SJSA1 (cell line): ENCODE measurements at places on chromosomes 2 and 18. TPM values are rescaled to one million over a fixed set of nuclear protein-coding genes. Genes with fewer than 3 reads are reported as not detected.

- H3K27me3 ChIP-seq = no peaks in the 10 kb centered on the region
- no peak for DNase-seq
- H3K4me1 ChIP-seq = no peaks in the 10 kb centered on the region
- no peak overlapping the region for H3K4me3 ChIP-seq
- H3K36me3 ChIP-seq = no peaks in the 10 kb centered on the region
Measured at GRCh38 chr2:195600778-195601177, 56.2 kb upstream of the SLC39A10 start.

GRCh38 chr2:25814681-25815080, 63.6 kb downstream of the ASXL2 start:
- H3K36me3 ChIP-seq = peaks cover 2% of the 10 kb centered on the region; the same call in 1 of the 2 replicates
- H3K27me3 ChIP-seq = no peaks in the 10 kb centered on the region
- H3K4me3 ChIP-seq = no peak overlapping the region
- no peak for DNase-seq

DNA sequence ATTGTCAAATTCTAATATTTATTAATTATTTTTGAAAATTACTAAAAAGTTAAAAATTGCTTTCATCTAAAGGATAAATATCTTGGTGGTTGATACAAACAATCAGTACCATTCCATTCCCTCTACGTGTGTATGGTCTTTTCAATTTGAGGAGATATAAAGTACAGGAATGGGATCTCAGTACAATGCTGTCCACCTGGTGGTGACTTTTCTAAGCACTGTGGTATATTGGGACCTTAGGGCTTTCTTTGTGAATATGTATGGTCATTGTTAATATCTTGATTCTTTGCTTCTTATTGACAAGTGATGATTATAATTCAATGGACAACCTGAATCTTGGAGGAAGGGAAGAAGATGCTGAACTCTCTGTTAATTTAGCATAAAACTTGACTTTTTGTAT, 83.1 kb downstream of the NBEAL1 start:
- H3K4me1 ChIP-seq = no peaks in the 10 kb centered on the region
- no peak for DNase-seq
- H3K4me3 ChIP-seq = no peak overlapping the region
- no peaks in the 10 kb centered on the region for H3K27me3 ChIP-seq
- H3K27ac ChIP-seq = no peak overlapping the region

Gene RTP5
- total RNA-seq = not detected in 2 replicates

GRCh38 chr2:100425107-100425506, 7.6 kb upstream of the CHST10 start:
- H3K4me3 ChIP-seq = no peak overlapping the region
- H3K4me1 ChIP-seq = no peaks in the 10 kb centered on the region
- H3K27ac ChIP-seq = no peak overlapping the region
- DNase-seq = no peak

DNA sequence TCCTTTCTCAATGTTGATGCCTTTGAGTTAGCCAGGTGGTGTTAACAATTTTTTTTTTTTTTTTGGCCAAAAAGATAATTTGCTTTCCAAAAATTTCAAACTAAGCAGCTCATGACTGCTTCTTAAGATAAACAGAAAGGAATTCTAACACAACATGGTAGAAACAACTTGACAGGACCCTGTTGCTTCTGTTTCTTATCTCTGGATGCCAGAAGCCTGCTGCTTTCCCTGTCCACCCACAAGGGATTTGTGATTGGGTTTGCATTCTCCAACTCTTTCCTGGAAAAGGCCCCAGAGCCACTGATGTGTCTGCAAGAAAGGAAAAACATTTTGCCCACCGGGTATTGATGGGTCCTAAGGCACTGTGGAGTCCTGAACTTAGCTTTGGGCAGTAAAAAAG, 217.2 kb upstream of the PKDCC start:
- peaks cover 4% of the 10 kb centered on the region for H3K27me3 ChIP-seq
- no peaks in the 10 kb centered on the region; the same call in 1 of the 2 replicates for H3K4me1 ChIP-seq
- no peak overlapping the region for H3K27ac ChIP-seq
- no peaks in the 10 kb centered on the region for H3K36me3 ChIP-seq
- no peak for DNase-seq

Gene CROCC2
- total RNA-seq = not detected in 2 replicates

GRCh38 chr2:120598416-120598815, 137.3 kb upstream of the GLI2 start:
- no peak overlapping the region for H3K4me3 ChIP-seq
- no peak overlapping the region for H3K27ac ChIP-seq
- H3K4me1 ChIP-seq = no peaks in the 10 kb centered on the region
- H3K36me3 ChIP-seq = no peaks in the 10 kb centered on the region

- DNase-seq = no peak
- H3K36me3 ChIP-seq = no peaks in the 10 kb centered on the region
- no peak overlapping the region for H3K4me3 ChIP-seq
- no peaks in the 10 kb centered on the region for H3K4me1 ChIP-seq
Measured at GRCh38 chr18:76252139-76252538, 242.9 kb downstream of the ZNF516 start.

Gene DSC3
- total RNA-seq = 13.9 and 20.0 TPM in 2 replicates

- H3K4me3 ChIP-seq = no peak overlapping the region
- 0 out of 2 replicates have a peak, but pooled peaks cover 2% of the 10 kb centered on the region for H3K27me3 ChIP-seq
- no peaks in the 10 kb centered on the region for H3K4me1 ChIP-seq
- no peak overlapping the region for H3K27ac ChIP-seq
- no peak for DNase-seq
Measured at GRCh38 chr2:16680781-16681180, 15.1 kb upstream of the CYRIA start.

DNA sequence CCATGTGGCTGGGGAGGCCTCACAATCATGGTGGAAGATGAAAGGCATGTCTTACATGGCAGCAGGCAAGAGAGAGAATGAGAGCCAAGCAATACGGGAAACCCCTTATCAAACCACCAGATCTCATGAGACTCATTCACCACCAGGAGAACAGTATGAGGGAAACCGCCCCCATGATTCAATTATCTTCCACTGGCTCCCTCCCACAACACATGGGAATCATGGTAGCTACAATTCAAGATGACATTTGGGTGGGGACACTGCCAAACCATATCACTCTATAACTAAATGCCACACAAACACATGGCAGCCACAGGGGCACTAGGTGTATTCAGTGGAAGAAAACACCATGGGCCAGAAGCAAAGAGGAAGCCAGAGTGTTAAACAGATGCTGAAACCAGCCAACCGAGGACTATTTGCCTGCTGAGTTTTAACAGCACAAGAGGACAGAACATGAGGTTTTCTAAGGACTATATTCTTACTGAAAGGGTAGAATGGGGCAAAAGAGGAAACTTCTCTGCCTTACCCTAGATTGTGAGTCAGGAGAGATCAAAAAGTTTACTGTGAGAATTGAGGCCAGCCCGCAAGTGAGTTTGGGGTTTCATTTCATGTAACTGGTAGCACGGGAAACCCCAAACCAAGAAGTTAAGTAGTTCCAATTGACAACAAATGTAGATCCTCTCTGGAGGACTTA, 49.2 kb downstream of the SIGLEC15 start:
- no peaks in the 10 kb centered on the region for H3K27me3 ChIP-seq
- DNase-seq = no peak
- H3K27ac ChIP-seq = no peak overlapping the region
- peaks cover 72% of the 10 kb centered on the region for H3K36me3 ChIP-seq
- H3K4me3 ChIP-seq = no peak overlapping the region

DNA sequence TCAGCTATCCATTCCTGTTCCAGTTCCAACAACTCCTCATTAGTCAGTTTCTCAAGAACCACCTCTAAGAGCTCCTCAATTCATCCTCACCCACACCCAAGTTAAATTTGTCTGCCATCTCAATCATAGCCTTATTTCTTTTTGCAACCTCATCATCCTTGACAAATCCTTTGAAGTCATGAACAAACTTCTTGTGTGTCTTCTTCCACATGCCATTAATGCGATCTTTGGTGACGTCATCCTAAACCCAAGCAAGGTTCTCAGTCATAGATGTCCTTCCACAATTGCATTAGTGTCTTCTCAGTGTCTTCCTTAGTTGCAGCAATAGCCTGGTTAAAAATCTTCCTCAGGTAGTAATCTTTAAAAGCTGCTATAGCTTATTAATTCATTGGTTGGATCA, 71.2 kb upstream of the FSIP2 start:
- no peaks in the 10 kb centered on the region for H3K36me3 ChIP-seq
- H3K4me1 ChIP-seq = no peaks in the 10 kb centered on the region
- no peak overlapping the region for H3K4me3 ChIP-seq
- DNase-seq = no peak
- no peaks in the 10 kb centered on the region for H3K27me3 ChIP-seq
- H3K27ac ChIP-seq = no peak overlapping the region

DNA sequence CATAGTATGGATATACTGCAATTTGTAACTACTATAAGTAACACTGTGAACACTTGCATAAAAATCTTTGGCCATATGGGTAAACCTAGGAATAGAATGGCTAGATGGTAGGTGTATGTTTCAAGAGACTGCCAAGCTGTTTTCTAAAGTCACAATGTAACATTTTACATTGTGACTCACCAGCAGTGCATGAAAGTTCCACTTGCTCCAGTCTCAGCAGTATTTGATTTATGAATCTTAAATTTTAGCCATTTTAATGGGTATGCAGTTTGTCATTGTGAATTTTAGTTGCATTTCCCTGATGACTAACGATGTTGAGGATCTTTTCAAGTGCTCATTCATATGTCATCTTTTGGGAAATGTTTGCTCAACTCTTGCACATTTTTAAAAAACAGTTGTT, 86.1 kb downstream of the FARSB start:
- H3K4me3 ChIP-seq = no peak overlapping the region
- no peaks in the 10 kb centered on the region for H3K27me3 ChIP-seq
- DNase-seq = no peak
- peaks cover 17% of the 10 kb centered on the region for H3K4me1 ChIP-seq

DNA sequence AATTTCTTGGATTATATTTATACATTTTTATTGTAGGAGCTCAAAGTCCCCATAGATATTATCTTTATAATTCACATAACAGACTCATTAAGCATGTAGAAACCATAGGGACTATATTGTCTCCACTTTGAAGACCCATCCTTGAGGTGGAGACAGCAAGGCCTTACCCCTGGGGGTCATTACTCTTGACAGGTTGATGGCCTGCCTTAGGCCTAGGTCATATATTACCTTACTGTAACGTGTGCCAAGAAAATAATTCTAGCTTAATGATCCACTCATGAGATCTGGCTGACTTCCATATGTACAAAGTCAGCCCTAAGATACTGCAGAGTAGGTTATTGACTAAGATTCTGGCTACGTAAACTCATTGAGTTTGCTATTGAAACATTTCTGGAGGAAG, 65.4 kb upstream of the GLS start:
- DNase-seq = no peak
- H3K4me3 ChIP-seq = no peak overlapping the region
- no peaks in the 10 kb centered on the region for H3K27me3 ChIP-seq
- H3K4me1 ChIP-seq = peaks cover 20% of the 10 kb centered on the region
- no peak overlapping the region for H3K27ac ChIP-seq

DNA sequence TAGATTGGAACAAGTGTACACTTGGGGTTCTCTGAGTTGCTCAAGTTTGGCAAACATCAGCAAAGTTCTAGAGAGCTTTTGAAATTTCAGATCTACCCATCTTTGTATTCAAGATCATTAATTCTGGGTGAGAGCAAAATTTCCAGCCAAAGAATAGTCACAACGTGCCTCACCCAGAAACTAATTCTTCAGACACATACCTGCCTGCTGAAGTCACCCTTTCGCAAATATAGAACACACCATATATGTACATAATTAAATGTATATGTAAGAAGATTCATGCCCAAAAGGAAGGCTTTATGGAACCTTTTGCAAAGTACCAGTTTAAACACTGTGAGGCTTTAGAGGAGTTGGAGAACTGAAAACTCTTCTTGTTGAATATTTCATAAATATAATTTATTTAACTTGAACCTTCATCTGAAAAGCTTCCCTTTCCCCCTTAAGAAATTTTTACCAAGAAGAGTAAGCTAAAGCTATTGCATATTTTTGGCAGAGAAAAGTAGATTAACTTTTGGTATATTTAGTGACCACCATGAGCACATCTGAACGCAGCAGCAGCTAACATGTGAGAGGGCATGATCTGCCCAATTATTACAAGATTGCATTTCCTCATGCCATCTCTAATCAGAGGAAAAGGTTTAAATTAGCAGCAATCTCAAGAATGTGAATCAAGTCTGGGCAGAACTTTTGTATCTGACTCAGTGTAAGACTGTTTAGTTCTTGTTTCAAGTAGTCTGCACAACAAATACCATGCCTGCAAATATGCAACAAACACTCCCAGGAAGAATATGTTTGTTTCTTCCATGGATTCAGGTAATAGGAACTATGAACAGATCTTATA, 8.2 kb downstream of the RND3 start:
- H3K27ac ChIP-seq = peak overlapping the region; percentile 59
- H3K4me3 ChIP-seq = no peak overlapping the region
- no peak for DNase-seq
- no peaks in the 10 kb centered on the region; the same call in 1 of the 2 replicates for H3K27me3 ChIP-seq
- peaks cover 98% of the 10 kb centered on the region for H3K4me1 ChIP-seq

- H3K27me3 ChIP-seq = no peaks in the 10 kb centered on the region
- no peak overlapping the region for H3K27ac ChIP-seq
- H3K4me3 ChIP-seq = no peak overlapping the region
- DNase-seq = no peak
Measured at GRCh38 chr18:78875016-78875777, 104.4 kb upstream of the SALL3 start.

GRCh38 chr2:164794432-164795231, 47.0 kb downstream of the COBLL1 start:
- no peak overlapping the region for H3K4me3 ChIP-seq
- H3K4me1 ChIP-seq = peaks cover 21% of the 10 kb centered on the region
- H3K27me3 ChIP-seq = no peaks in the 10 kb centered on the region
- no peaks in the 10 kb centered on the region for H3K36me3 ChIP-seq
- no peak for DNase-seq

DNA sequence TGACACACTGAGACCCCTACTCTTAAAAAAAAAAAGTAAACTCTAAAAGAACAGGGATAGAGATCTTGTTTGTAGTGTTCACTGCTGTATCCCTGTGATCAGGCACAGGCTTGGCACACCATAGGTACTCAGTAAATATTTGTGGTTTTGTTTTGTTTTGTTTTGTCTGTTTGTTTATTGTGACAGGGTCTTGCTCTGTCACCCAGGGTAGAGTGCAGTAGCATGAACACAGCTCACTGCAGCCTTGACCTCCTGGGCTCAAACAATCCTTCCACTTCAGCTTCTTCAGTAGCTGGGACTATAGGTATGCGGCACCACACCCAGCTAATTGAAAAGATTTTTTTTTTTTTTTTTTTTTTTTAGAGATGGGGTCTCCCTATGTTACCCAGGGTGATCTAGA, 3.4 kb downstream of the FKBP1B start:
- DNase-seq = no peak
- no peak overlapping the region for H3K27ac ChIP-seq
- H3K36me3 ChIP-seq = no peaks in the 10 kb centered on the region
- H3K27me3 ChIP-seq = no peaks in the 10 kb centered on the region
- peaks cover 17% of the 10 kb centered on the region for H3K4me1 ChIP-seq
- H3K4me3 ChIP-seq = no peak overlapping the region
